Activated naive CD8-positive, alpha-beta T cell treated with anti-CD3 and anti-CD28 coated beads for 36 hours (primary cell): ENCODE measurements at places on chromosomes 3 and 15. TPM values are rescaled to one million over a fixed set of nuclear protein-coding genes. Genes with fewer than 3 reads are reported as not detected.

CHRNB4 gene
- total RNA-seq: not detected

JAGN1 gene
- total RNA-seq: 49.0 TPM

KNG1 gene
- not detected for total RNA-seq

CA12 gene
- total RNA-seq: 0.39 TPM

GOLGA8O gene
- 1.1 TPM for total RNA-seq

MCTP2 gene
- total RNA-seq: 12.6 TPM

RETNLB gene
- not detected for total RNA-seq

GABRA5 gene
- total RNA-seq: not detected

GP9 gene
- not detected for total RNA-seq

ULK3 gene
- 49.9 TPM for total RNA-seq

STAB1 gene
- total RNA-seq: 0.08 TPM

CMTM8 gene
- total RNA-seq: 5.0 TPM

RPSA gene
- 2,531 TPM for total RNA-seq
